ENCODE measurements at places on chromosomes 12 and 14. TPM values are rescaled to one million over a fixed set of nuclear protein-coding genes. Genes with fewer than 3 reads are reported as not detected.

DNA sequence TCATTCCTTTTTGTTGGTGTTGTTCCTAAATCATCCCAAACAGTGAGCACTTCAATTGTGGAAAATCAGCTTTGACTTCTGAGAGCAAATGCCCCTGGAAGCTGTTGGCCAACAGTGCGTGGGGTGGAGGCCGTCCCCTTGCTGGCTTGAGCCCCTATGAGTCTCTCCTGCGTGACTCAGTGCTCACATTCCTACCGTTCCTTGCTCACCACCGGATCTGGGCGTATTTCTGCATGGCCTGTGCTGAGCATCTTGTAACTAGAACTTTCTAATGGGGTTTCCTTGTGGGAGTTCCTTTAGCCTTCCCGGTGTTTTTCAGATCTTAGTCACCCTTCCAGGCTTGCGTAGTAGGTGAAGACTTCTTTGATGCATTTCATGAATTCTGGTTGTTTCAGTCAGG is 14.7 kb downstream of the SERPINA1 start:
- DNase-seq, result no peak
- no peak overlapping the region for H3K4me3 ChIP-seq
- H3K27ac ChIP-seq, result no peak overlapping the region

DNA sequence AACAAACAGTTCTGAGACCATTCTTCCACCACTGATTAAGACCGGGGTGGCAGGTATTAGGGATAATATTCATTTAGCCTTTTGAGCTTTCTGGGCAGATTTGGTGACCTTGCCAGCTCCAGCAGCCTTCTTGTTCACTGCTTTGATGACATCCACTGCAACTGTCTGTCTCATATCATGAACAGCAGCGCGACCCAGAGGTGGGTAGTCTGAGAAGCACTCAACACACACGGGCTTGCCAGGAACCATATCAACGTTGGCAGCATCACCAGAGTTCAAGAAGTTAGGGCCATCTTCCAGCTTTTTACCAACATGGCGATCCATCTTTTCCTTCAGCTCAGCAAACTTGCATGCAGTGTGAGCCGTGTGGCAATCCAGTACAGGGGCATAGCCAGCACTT is 16.9 kb downstream of the AEBP2 start:
- no peak overlapping the region for H3K27ac ChIP-seq
- H3K36me3 ChIP-seq, result no peaks in the 10 kb centered on the region
- H3K4me3 ChIP-seq, result no peak overlapping the region
- H3K27me3 ChIP-seq, result no peaks in the 10 kb centered on the region
- H3K4me1 ChIP-seq, result peaks cover 2% of the 10 kb centered on the region
- DNase-seq, result no peak

DNA sequence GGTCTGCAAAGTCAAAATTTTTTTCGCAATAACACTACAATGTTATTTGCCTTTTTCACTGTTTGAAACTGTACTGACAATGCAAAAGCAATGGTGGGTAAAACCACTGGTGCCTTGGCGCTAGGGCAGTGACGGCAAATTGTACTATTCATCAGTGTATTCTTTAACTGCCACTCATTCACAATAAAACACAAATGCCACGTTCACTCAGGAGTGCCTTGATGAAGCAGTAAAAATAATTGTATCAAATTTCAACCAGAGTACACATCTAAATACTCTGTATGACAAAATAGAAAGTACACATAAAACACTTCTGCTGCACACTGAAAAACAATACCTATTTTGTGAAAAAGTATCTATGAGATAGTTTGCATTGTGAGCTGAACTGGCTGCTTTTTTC is 17.8 kb downstream of the DCAF5 start:
- H3K27me3 ChIP-seq, result no peaks in the 10 kb centered on the region
- peaks cover 55% of the 10 kb centered on the region for H3K4me1 ChIP-seq
- H3K36me3 ChIP-seq, result no peaks in the 10 kb centered on the region
- no peak overlapping the region for H3K27ac ChIP-seq
- no peak for DNase-seq
- H3K4me3 ChIP-seq, result no peak overlapping the region

- H3K36me3 ChIP-seq, result no peaks in the 10 kb centered on the region
- H3K4me1 ChIP-seq, result no peaks in the 10 kb centered on the region
- no peak overlapping the region for H3K27ac ChIP-seq
- no peaks in the 10 kb centered on the region for H3K27me3 ChIP-seq
- DNase-seq, result no peak
- no peak overlapping the region for H3K4me3 ChIP-seq
Observed at GRCh38 chr14:57921377-57921776, 55.5 kb upstream of the SLC35F4 start.

DNA sequence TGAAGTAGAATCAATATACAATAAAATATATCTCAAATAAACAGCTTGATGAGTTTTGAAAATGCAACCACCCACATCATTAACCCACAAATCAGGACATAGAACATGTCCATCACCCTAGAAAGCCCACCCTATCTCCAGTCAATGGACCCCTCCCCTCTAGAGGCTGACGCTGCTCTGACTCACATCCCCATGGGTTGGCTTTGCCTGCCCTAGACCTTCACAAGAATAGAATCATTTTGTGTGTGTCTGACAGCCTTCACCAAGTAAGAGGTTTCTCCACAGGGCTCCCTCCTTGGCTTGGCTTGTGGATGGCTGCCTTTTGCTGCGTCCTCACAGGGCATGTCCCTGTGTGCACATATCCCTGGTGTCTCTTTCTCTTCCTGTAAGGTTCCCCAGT is 250.2 kb upstream of the RTL1 start:
- no peaks in the 10 kb centered on the region for H3K4me1 ChIP-seq
- no peaks in the 10 kb centered on the region for H3K36me3 ChIP-seq
- DNase-seq, result no peak

GRCh38 chr12:11821386-11822080 is 172.1 kb downstream of the ETV6 start:
- no peak for DNase-seq
- H3K27me3 ChIP-seq, result no peaks in the 10 kb centered on the region
- H3K4me3 ChIP-seq, result no peak overlapping the region
- peaks cover 36% of the 10 kb centered on the region for H3K4me1 ChIP-seq
- H3K36me3 ChIP-seq, result no peaks in the 10 kb centered on the region

DNA sequence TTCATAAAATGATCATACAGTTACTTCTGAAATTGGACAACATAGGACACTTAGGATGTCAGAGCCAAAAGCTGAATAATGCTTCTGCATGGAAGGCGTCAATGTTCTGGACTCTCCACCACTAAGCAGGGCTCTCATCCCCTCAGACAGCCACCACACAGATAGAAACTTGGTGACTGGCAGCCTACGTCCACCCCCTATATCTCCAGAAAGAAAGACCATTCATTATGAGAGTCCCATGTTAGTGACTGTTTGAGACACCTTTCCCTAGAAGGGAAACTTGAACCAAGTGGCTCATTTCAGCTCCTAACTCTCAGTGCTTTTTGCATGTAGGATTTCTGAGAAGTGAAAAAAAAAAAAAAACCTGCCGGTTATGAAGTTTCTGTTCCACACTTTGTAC is 251.0 kb upstream of the FKBP4 start:
- H3K36me3 ChIP-seq, result no peaks in the 10 kb centered on the region
- no peaks in the 10 kb centered on the region for H3K4me1 ChIP-seq
- no peak overlapping the region for H3K27ac ChIP-seq
- no peak overlapping the region for H3K4me3 ChIP-seq
- H3K27me3 ChIP-seq, result no peaks in the 10 kb centered on the region

DNA sequence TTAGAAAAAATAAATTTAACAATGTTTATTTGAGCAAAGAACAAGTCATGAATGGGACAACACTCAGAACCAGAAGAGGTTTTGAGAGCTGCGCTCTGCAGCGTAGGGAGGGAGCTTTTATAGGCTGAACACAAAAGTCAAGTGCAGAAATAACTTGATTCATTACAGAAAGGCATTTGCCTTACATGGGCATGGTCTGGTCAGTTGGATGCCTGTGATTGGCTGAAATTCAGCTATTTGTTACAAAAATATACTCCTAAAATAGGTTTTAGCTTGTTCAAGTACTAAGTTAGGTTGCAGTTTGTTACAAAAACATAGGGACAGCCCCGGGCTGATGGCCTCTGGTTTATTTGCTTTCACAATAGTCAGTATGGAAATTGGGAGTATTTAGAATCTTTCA is 118.0 kb downstream of the NUAK1 start:
- H3K4me3 ChIP-seq, result no peak overlapping the region
- H3K4me1 ChIP-seq, result no peaks in the 10 kb centered on the region
- no peaks in the 10 kb centered on the region for H3K27me3 ChIP-seq
- H3K27ac ChIP-seq, result no peak overlapping the region
- H3K36me3 ChIP-seq, result no peaks in the 10 kb centered on the region

GRCh38 chr12:85423947-85424346 is 143.9 kb downstream of the ALX1 start:
- H3K27ac ChIP-seq, result no peak overlapping the region
- no peak for DNase-seq
- H3K4me3 ChIP-seq, result no peak overlapping the region
- H3K27me3 ChIP-seq, result no peaks in the 10 kb centered on the region
- no peaks in the 10 kb centered on the region for H3K4me1 ChIP-seq

- H3K4me1 ChIP-seq, result no peaks in the 10 kb centered on the region
- H3K36me3 ChIP-seq, result no peaks in the 10 kb centered on the region
- no peak for DNase-seq
Observed at GRCh38 chr12:1638203-1638602, 9.2 kb downstream of the WNT5B start.

DNA sequence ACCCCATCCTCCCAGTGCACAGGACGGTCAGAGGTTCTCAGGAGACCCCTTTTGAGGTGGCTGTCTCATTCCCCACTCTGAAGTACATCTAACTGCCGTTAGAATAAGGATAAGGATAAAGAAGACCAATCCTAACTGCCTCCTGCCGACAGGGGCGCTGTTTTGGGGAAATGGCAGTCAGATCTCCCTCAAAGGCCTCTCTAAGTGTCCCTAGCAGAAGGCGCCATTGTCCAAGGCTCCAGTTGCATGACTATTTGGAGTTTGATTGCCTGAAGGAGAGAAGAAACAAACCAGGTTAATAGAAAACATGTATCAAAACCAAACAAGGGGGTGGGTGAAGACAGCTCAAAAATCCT is 29.1 kb upstream of the KLRB1 start:
- peak overlapping the region; percentile 46 for H3K27ac ChIP-seq
- peaks cover 29% of the 10 kb centered on the region for H3K4me1 ChIP-seq
- no peaks in the 10 kb centered on the region for H3K36me3 ChIP-seq

- H3K36me3 ChIP-seq, result no peaks in the 10 kb centered on the region
- H3K27ac ChIP-seq, result no peak overlapping the region
- H3K4me1 ChIP-seq, result no peaks in the 10 kb centered on the region
- no peaks in the 10 kb centered on the region for H3K27me3 ChIP-seq
Observed at GRCh38 chr14:82385048-82385447, 851.4 kb upstream of the SEL1L start.

DNA sequence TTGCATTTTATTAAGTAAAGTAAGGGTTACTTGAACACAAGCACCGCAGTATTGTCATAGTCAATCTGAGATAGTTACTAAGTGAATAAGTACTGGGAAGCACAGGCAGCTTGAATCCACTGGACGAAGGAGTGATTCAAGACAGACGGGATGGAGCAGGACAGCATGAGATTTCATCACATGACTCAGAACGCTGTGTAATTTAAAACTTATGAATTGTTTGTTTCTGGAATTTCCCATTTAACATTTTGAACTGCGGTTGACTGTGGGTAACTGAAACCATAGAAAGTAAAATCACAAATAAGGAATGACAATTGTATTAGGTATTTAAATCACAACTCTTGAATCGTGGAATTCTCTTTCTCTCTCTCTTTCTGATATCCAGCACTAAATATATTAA is 1630.4 kb upstream of the SEL1L start:
- H3K27ac ChIP-seq, result no peak overlapping the region
- no peaks in the 10 kb centered on the region for H3K4me1 ChIP-seq
- H3K36me3 ChIP-seq, result no peaks in the 10 kb centered on the region
- no peak overlapping the region for H3K4me3 ChIP-seq

DNA sequence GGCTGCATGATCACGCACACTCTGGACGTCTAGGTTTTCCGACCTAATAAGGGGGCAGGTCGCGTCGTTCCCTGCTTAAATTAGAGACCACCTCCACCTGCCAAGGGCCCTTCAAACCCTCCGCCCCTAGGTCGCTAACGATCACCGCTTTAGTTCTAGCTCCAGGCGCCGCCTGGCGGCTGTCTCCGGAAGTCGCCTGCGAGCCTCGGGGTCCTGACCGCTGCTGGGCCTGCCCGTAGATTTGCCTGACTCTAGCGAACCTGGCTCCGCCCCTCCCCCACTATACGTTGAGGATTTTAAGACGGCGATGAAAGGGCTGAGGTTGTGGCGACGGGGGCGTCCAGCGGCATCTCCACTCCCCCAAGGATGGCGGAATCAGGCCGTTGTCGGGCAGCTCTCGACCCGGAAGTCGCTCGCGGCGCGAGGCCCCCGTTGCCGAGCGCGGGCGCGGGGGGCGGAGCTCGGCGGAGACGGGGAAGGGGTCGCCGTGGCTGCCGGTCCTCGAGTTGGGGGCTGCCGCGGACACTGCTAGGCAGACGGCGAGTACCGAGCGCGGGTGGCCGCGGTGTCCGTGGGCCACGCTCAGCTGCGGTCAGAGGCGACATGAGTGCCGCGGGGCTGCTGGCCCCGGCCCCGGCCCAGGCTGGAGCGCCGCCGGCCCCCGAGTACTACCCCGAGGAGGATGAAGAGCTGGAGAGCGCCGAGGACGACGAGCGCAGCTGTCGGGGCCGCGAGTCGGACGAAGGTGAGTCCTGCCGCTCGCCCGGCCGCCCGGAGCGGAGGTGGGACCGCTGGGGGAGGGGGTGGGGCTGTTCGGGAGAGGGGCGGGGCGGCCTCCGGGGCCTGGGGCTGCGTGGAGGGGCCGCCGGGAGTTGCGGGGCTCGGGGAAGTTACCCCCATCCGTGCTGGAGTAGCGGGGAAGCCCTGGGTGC is at the start of gene SUDS3:
TSS of gene SUDS3 (plus strand) at position 467 of the 932 bp plus-strand sequence. CDS start at position 604, 137 bp downstream.
- H3K27ac ChIP-seq, result peak within 1 kb of the TSS; percentile 89
- H3K4me3 ChIP-seq, result peak within 1 kb of the TSS; percentile 97
- peaks cover 45% of the 10 kb centered on the region for H3K4me1 ChIP-seq
- H3K36me3 ChIP-seq, result peaks cover 28% of the 10 kb centered on the region

GRCh38 chr12:21984375-21984774 is 43.1 kb upstream of the ABCC9 start:
- H3K36me3 ChIP-seq, result no peaks in the 10 kb centered on the region
- H3K4me1 ChIP-seq, result no peaks in the 10 kb centered on the region
- H3K27ac ChIP-seq, result no peak overlapping the region
- H3K4me3 ChIP-seq, result no peak overlapping the region

- peaks cover 19% of the 10 kb centered on the region for H3K4me1 ChIP-seq
- H3K27ac ChIP-seq, result peak overlapping the region; percentile 48
- no peak overlapping the region for H3K4me3 ChIP-seq
- no peaks in the 10 kb centered on the region for H3K27me3 ChIP-seq
Observed at GRCh38 chr14:64708148-64709004, 4.2 kb downstream of the PLEKHG3 start.

GRCh38 chr14:43043850-43044249 is 1437.2 kb downstream of the LRFN5 start:
- no peak overlapping the region for H3K4me3 ChIP-seq
- H3K27me3 ChIP-seq, result no peaks in the 10 kb centered on the region
- no peaks in the 10 kb centered on the region for H3K4me1 ChIP-seq
- no peak overlapping the region for H3K27ac ChIP-seq
- DNase-seq, result no peak

- no peaks in the 10 kb centered on the region for H3K4me1 ChIP-seq
- DNase-seq, result no peak
- no peak overlapping the region for H3K4me3 ChIP-seq
- no peaks in the 10 kb centered on the region for H3K36me3 ChIP-seq
- H3K27ac ChIP-seq, result no peak overlapping the region
Observed at GRCh38 chr12:101567918-101568317, 26.9 kb upstream of the MYBPC1 start.

The CCDC38 gene
- not detected for total RNA-seq

The FAM186B gene
- 0.42 TPM for total RNA-seq

The USP44 gene
- 13.4 TPM for total RNA-seq

The NUAK1 gene
- total RNA-seq, result 11.7 TPM

The AQP6 gene
- 0.09 TPM for total RNA-seq

The SGPP1 gene
- 19.8 TPM for total RNA-seq

The GRIP1 gene
- total RNA-seq, result 2.5 TPM

The IL22 gene
- not detected for total RNA-seq

All from left lung (tissue), 14 donors.